Mucosa of gallbladder (tissue), 1 donor: ENCODE measurements at places on chromosomes 2 and 18. TPM values are rescaled to one million over a fixed set of nuclear protein-coding genes. Genes with fewer than 3 reads are reported as not detected.

The UGT1A8 gene
- 26.4 TPM for total RNA-seq

The POTEJ gene
- total RNA-seq = not detected

The COLEC12 gene
- total RNA-seq = 4.9 TPM

The ANKRD30B gene
- not detected for total RNA-seq
